ENCODE measurements at places on chromosomes 4 and X.

DNA sequence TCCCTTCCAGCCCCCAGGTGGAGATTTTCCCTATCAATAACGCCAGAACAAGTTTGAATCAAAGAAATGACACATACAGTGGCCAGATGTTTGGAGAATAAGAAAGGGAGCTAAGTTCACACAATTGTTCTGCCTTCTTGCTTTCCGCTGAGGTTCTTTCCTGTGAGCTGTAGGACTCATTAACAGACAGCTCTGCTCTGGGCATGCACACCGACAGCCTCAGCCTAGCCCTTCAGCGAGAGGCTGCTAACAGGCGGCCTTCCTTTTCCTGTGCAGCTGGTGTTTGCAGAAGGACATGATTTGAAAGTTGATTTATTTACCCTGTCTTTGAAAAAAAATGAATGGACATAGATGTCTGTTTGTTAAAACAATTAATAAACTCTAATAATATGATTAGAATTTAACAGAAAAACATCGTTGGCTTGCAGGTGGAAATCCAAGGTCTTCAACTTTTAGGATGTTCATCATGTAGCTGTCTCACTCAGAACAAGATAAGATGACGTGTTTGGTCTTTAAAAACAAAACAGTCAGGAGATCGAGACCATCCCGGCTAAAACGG, 183.3 kb downstream of the KDR start:
- DNase-seq, result no peak

DNA sequence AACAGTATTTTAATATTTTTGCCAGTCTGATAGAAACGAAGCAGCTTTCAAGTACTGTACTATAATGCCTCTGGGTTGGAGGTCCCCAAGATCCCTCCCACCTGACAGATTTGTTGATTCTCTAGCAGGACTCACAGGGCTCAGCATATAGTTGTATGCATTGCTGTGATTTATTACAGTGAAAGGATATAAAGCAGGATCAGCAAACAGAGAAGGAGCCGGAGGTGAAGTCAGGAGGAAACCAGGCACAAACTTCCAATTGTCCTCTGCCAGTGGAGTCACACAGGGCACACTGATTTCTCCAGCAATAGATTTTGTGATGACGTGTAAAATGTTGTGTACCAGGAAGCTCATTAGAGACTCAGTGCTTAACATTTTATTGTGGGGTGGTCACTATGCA, 19.0 kb downstream of the USP53 start:
- no peak for DNase-seq

DNA sequence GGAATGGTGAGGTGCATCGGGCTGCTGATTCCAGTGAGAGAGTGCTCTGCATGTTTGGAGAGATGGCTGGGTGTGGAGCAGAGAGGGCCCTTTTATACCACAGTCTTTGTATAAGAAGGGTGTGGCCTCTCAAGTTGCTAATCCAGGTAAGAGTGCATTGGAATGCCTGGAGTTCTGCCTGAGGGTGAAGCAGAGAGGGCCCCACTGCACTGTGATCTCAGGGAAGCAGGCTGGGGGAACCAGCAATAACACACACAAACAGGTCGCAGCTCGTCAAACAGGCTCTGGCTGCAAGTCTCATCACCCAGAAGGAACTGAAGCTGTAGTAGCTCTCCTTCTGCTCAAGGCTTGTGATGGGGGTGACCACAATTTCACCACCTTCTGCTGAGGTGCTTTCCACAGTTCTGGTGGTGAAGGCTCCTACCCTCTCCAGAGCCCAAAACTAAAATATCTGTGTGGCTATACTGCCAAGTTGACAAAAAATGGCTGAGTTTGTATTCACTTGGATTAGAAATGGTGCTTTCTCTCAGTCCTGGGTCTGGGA, 687.4 kb upstream of the HS3ST1 start:
- DNase-seq, result no peak

DNA sequence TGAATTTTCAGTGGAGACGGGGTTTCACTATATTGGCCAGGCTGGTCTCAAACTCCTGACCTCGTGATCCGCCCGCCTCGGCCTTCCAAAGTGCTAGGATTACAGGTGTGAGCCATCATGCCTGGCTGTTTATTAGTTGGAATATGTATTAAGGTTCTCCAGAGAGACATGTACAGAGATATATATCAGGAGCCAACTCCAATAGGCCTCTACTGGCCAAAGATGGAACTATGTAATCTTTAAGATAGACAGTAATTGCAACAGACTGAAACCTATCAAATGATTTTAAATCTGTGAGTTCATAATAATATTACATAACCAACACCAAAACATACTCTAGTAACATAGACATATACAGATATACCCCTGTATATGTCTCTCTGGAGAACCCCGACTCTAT, 5.8 kb upstream of the DMP1 start:
- no peak for DNase-seq

- no peak for DNase-seq
These were observed 976 bp downstream of the PHKA1 start for GRCh38 chrX:72713130-72713529.

DNA sequence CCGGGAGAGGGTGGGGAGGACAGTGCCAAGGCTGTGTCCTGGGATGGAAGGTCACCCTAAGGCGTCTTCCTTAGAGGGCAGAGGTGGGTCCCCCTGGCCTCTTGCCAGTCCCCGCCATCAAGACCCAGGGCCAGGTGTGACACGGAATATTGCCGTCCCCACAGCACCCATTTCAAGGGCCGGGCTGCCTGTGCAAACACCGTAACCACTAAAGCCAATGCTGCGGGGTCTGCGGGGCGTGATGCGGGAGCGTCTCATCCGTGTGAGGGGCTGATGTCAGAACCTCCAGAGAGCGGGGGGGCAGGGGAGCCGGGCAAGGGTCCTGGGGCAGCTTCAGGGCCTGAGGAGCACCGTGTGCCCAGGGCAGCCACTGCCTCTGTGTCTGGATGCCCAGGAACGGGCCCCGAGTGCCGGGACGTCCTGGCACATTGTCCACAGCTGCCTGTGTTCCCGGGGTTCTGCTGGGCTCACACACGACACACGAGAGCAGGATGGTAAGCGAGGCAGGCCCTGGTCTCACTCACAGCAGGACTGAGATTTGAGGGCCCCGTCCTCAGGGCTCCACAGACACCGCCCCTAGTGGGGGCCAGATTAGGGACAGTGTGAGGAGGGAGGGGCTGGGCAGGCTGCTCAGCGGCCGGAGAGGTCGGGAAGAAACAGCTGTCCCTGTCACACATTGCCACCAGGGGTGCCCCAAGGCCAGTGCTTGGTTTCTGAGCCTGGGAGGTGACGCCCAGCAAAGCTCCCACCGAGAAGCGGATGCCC, 29.2 kb downstream of the NKX1-1 start:
- DNase-seq, result no peak

DNA sequence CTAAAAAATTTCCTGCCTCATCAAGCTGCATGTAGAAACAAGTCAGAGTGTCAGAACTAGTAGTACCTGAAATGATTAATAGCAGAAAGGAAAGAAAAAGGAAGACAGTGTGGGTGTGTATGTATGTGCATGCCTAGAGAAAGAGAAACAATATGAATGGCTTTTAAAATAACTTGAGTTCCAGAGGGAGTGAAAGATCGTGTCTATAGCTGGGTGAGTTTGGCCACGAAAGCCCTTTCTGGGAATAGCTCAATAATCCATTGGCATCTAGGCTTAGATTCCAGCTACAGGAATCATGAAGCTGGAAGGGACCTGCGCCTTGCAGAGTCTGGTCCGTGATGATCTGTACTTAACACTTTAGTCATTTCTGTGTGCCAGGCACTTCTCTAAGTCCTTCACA, 195.6 kb downstream of the RAPGEF2 start:
- no peak for DNase-seq

DNA sequence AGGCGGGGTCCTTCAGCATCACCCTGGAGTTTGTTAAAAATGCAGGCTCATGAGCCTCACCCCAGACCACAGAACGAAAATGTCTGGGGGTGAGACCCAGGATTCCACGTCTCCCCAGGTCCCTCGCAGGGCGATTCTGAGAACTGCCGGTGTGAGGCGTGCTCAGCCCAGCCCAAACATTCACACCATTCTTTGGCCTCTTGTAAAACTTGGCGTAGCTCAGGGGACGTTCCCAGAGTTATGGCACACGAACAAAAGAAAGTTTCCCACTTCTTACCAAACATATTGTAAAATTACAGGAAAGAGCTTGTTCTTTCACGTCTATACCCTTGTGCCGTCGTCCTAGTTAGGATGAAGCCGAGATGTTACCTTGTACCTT, 12.9 kb downstream of the CD99 start:
- DNase-seq, result no peak

DNA sequence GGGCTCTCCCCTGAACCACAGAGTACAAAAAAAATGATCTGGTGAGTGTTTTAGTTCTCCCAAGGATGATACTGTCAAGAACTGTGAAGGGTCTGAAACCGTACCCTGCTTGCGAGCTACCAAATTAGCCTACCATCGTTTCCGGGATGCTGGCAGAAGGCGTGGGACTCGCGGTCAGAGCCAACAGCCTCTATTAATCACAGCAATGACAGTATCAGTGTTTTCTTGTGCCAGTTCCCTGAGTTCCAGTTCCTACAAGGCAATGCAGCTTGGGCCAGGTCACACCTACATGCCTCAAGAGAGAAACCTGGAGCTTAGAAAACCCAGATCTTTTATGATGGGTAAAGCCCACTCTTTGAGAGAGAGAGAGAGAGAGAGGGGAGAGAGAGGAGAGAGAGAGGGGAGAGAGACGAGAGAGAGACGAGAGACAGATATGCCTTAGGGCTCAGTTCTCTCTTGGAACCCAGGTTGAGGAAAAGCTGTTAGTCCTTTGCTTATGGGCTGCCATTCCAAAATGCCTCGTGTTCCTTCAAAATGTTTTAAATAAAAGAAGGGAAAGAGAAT, 327.8 kb downstream of the ARHGAP10 start:
- DNase-seq, result no peak

GRCh38 chr4:37978248-37978924, 18.2 kb downstream of the PTTG2 start:
- no peak for DNase-seq

DNA sequence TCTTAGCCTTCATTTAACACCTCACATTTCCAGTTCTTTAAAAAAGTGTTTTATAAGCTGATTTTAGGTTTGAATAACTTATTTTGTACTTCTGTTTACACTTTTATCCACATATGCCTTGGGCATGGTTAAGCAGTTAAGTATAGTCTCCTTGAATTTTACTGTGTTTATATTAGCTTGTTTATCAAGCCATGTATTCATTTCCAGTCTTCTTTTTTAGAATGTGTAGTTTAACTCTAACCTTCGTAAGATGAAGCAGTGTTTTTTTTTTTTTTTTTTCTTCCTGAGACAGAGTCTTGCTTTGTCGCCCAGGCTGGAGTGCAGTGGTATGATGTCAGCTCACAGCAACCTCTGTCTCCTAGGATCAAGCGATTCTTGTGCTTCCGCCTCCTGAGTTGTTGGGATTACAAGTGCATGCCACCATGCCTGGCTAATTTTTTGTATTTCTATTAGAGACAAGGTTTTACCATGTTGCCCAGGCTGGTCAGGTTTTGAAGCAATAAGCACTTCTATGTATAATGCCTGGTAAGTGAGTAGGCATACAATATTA, 42.5 kb downstream of the BMP2K start:
- DNase-seq, result no peak

GRCh38 chr4:42357325-42357724, 40.0 kb upstream of the SHISA3 start:
- DNase-seq, result no peak

DNA sequence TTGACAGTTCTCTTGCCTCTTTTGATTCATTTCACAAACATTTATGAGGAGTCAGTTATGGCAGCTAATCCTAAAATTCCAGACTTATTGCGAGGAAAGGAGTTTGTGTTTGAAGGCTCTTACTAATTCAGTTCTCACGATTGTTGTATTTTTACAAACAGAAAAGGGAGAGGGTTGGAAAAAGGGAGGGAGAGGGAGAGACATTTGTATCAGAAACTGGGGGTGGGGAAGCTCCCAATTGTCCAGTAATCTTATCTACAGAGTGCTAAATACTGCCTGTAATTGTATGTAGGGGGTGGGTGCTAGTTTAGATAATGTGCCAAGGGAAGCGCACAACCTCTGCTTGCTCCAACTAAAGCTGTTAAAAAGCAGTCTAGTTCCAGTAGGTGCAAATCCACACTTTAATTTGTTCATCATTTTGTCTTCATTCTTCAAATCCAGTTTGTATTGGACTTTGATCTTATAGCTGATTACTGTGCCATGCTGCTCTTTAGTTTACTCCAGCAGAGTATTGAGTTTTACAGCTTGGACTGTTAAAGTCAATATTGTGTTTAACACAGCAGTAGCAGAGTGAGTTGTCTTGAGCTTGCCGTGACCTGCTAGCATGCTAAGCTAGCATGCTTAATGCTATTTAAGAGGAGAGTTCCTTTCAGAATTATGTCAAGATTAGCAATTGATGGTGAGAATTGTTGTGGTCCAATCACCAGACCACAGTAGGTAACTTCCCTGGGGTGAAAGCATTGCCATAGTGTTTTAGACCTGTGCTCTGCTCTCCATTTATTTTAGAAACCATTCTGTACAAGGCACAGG, 13.9 kb downstream of the FNIP2 start:
- DNase-seq, result no peak

GRCh38 chrX:128717635-128718578, 665.7 kb upstream of the ACTRT1 start:
- no peak for DNase-seq

GRCh38 chrX:30668581-30668980, 15.4 kb downstream of the GK start:
- no peak for DNase-seq

DNA sequence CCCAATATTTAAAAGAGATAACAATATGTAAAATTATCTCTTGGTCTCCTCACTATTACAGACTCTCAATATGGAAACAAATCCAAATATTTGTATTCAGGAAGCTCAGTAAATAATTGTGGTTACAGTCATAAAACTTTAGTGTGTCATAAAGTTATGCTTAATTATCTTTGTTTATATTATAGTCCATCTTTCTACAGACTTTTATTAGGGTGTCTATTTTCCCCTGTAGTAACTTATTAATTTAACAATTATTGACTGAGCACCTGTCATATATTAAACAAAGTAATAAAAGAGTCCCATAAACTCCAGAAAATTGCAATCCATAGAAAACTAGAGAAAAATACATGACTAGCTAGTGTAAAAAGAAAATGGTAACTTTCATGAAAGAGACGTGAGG, 61.6 kb upstream of the GPM6A start:
- DNase-seq, result no peak

GRCh38 chrX:135330706-135331105, 21.4 kb downstream of the ETDC start:
- no peak for DNase-seq

- DNase-seq, result no peak
These were observed 137.7 kb upstream of the ZIC3 start for GRCh38 chrX:137428221-137428661.

- DNase-seq, result no peak
These were observed 67.6 kb upstream of the GYPA start for GRCh38 chr4:144208074-144208473.

GRCh38 chrX:117969328-117969727, 147.3 kb downstream of the KLHL13 start:
- DNase-seq, result no peak

- DNase-seq, result no peak
These were observed 7.9 kb upstream of the MBTPS2 start for GRCh38 chrX:21831496-21831895.

All from iPS DF 19.7 (cell line).